ENCODE measurements at places on chromosomes 1 and 21.

- DNase-seq: no peak
These were observed 158.8 kb downstream of the URB2 start for GRCh38 chr1:229784834-229785233.

- no peak for DNase-seq
These were observed 157.8 kb upstream of the KAZN start for GRCh38 chr1:14440731-14441130.

DNA sequence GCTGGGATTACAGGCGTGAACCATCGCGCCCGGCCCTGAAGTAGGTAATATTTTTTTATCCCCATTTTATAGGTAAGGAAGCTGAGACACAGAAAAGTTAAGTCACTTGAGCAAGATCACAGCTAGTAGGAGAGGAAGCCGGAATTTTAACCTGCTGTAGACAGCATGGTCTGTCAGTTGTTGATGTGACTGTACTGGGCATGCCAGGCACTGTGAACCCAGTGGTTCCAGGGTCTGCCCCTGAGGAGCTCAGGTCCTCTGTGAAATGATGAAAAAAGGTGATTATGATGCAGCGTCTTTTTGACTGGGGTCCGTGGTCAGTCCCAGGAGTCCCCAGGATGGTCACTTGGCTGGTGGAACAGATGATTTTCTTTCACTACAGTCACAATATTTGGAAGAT lies 16.7 kb upstream of the FABP3 start:
- no peak for DNase-seq

- no peak for DNase-seq
These were observed 8.0 kb upstream of the COL6A1 start for GRCh38 chr21:45973475-45974072.

GRCh38 chr1:173473599-173474011 lies 3.5 kb upstream of the PRDX6 start:
- DNase-seq: no peak

DNA sequence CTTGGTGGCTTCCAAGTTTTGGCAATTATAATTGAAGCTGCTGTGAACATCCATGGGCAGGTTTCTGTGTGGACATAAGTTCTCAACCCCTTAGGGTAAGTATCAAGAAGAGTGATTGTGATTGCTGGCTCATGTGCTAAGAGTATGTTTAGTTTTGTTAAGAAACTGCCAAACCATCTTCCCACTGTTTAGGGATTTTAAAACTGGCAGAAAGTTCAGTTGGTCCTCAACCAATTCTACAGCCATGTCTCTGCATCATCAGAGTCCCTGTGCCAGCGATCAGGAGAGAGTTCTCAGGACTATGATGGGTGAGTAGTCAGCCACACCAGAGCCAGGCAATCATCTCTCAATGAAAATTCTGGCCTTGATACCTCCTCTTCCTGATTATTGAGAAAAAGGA lies 193.8 kb downstream of the ZC3H11B start:
- no peak for DNase-seq

DNA sequence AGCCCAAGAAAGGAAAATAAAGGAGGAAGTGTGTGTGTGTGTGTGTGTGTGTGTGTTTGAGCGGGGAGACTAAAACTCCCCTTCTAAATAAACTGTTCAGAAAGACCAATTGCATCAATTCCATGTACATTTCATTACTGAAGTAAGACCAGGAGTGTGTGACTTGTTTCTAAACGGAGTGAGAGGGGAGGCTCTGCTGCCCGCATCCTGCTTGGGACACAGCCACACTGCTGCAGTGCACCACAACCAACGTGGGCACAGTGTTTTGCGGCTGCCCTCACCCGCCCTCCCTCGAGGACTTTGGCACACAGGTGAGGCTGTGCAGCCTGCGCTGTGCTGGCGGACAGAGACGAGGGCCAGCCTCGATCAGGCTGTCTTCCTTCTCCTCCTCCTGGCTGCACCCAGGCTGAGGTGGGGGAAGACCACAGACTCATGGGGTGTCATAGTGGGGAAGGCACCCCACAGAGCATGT lies 31.0 kb upstream of the H6PD start:
- no peak for DNase-seq

- no peak for DNase-seq
These were observed 108.6 kb downstream of the GPR52 start for GRCh38 chr1:174556392-174556791.

GRCh38 chr1:22709227-22709626 lies 1.4 kb upstream of the EPHB2 start:
- no peak for DNase-seq

DNA sequence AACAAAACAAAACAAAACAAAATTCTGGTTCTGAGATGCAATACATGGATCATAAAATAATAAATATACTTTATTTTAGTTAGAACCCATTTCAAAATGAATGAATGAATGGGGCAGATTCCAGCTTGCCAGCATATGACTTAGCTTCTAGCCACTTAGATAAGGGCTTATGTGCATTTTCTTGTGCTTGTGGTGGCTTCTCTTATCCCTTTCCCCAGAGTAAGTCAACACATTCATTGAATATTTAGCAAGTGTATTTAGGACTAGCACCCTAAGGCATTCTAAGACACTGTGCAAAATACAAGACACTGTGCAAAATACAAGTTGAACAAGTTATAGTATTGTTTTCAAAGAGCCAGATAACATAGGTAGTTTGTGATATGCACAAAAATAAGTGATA lies 4.7 kb downstream of the ADIPOR1 start:
- no peak for DNase-seq

DNA sequence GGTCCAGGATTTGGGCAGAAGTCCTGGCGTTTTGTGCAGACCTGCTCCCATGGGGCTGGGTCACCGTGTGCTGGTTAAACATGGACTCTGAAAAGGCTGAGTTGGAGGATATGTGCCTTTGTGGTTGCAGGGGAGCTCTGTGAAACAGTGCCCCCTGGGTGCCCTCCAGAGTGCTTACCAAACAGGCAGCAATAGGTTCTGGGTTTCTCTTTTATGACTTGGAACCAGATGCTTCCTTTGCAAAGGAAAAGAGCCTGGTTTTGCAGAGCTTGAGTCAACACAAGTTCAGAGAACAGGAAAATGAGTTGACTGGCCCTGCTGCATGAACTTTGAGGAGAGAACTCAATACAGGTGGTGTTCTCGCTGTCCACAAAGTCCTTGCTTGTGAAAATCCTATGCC lies 288.9 kb downstream of the TM2D1 start:
- DNase-seq: no peak

GRCh38 chr1:193181536-193181935 lies 4.9 kb downstream of the B3GALT2 start:
- DNase-seq: no peak

GRCh38 chr1:216836316-216836715 lies 113.1 kb upstream of the ESRRG start:
- no peak for DNase-seq

- no peak for DNase-seq
These were observed 7.8 kb upstream of the P3R3URF start for GRCh38 chr1:46183926-46184557.

DNA sequence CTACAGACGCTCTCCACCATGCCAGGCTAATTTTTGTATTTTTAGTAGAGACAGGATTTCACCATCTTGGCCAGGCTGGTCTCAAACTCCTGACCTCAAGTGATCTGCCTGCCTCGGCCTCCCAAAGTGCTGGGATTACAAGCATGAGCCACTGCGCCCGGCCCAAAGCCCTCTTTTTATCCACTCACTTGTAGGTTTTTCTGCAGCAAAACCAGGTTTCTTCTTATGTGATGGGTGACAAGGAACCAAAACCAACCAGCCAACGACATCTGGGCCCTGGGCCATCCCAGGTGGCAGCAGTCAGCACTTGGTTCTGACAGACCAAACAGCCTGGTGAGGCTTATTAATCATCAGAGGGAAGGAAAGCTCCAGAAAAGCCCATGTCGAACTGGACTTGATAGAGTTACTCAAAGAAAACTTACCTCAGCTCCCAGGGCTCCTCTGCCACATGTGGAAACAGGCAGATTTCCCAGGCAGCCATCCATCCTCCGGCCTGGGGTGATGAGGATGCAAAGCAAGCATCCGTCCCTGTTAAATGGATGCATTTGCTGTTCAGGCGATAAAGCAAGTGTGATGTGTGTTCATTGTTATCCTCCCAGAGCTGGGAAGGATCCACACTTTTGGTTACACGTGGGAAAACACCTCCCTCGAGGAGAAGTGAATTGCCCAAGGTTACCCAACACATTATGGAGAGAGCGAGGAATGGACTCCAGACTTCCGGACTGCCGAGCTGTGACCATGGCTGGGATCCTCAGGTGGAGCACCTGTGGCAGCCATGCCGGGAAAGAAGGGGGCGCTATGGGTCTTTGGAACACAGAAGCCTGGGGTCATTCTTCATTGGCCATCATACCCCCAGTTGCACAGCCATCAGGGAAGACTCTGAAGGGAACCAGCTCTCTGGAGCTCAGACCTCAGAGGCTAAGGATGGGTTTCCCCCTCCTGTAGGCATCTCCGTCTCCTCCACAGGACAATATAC lies 118.8 kb downstream of the HUNK start:
- DNase-seq: no peak

DNA sequence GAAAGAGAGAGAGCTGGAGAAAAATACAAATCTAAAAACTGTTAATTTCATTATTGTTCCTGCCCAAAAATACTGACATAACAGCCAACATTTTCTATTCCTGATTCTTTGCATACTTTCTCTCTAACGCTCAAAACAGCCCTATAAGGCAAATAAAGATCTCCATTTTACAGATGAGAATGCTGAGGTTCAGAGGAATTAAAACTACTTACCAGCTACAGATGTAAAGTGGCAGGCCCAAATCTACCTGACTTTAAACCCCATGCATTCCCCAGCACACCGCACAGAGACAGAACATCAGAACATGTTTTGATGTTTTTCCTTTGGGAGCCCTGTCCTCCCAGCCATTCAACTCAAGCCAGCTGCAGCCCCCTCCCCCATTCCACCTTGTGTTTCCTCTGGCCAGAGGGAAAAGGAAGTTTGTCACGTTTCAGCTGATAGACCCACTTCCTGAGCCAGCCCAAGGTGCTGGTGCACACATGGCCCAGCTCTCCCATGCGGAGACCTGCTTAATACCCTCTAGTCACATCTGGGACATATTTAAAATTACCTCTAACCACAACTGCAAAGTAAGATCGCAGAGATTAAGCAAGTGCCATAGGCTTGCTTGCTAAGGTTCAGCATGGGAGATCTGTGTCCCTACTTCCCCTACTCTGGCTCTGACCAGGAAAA lies 133.1 kb upstream of the NFIA start:
- no peak for DNase-seq

DNA sequence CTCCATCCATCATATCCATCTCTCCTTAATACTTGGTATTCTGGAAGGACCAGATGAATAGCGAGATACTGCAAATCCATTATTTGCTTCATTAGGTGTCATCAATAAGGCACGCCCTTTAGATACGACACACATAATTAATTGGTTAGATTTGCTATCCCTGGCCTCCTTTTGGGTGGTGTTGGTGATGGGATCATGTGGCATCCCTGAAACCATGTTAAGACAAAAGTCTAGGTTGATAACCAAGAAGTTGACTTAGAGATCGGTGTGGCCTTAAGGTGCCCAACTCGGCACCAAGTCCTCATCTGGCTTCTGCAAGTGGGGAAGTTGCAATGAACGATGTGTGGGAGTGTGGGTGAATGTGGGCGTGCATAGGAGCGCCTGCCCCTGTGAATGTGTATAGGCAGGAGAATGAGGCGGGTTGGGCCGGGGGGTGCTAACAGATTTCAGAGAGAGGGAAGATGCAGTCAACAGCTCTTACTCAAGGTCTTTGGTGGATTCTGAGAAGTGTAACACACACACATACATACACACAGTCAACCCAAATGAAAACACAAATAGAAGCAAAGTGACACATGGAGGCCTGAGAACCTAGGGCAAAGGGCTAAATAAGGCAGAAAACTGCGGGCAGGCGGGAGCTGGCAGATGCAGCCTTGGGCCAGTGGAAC lies 415.7 kb upstream of the ESRRG start:
- no peak for DNase-seq

GRCh38 chr1:233844692-233845091 lies 59.8 kb upstream of the SLC35F3 start:
- no peak for DNase-seq

DNA sequence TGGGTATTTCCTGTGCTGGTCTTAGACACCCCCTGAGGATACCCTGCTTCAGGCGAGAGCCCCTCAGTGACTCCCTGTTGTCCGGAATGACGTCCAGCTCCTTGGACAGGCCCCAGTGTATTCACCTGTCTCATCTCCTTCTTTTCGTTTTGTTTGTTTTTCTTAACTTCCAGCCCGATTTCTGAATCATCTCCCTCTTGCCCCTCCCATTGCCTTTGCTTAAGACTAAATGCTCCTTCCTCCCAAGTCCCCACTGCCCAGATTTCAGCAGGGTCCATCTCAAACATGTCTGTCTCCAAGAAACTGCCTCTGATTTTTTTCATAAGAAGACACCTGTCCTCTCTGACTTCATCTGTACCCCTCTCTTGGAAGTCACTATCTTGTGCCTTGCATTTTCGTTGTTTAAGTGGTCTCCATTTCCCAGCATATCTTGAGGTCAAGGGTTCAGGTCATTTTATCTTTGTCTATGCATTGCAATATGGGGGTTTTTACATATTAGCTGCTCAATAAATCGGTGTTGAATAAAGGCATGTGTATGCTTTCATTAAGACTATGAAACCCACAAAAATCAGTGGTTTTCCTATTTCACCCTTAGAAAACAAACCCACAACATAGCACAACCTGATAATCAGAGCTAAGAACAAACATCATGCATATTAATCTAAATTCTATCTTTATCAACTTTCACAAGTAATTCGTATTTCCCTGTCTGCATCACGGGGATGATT lies 58.4 kb upstream of the LGALS8 start:
- no peak for DNase-seq

GRCh38 chr1:10765734-10766478 lies 30.5 kb downstream of the CASZ1 start:
- DNase-seq: no peak

DNA sequence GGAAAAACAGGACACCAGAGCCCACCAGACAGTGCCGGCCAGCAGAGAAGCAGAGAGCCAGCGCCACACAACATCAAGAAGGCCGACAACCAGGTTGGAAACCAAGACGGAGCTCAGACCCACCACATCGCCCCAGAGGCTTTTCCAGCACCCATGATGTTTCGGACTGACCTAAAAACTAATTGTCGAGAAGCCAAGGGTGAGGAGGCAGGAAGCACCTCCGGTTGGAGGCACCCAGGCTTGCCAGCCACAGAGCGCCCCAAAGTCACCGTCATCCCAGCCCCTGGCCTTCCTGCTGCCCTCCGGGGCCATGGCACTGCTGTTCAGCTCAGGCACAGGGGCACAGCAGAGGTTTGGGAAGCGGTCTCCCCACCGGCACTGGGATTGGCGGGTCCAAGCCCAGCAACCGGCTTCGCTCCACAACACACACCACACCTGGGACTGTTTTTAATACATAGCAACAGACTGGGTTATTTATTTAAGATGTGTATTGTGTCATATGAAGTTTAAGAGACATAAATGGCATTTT lies 67.2 kb downstream of the SLC37A1 start:
- no peak for DNase-seq
